Activated T-cell treated with anti-CD3 and anti-CD28 coated beads for 48 hours (primary cell): ENCODE measurements at places on chromosomes 4 and X.

- DNase-seq, result no peak
Measured at GRCh38 chr4:25320773-25321172, 8.2 kb downstream of the ZCCHC4 start.

- DNase-seq, result no peak
Measured at GRCh38 chr4:16120720-16121119, 36.9 kb upstream of the PROM1 start.

DNA sequence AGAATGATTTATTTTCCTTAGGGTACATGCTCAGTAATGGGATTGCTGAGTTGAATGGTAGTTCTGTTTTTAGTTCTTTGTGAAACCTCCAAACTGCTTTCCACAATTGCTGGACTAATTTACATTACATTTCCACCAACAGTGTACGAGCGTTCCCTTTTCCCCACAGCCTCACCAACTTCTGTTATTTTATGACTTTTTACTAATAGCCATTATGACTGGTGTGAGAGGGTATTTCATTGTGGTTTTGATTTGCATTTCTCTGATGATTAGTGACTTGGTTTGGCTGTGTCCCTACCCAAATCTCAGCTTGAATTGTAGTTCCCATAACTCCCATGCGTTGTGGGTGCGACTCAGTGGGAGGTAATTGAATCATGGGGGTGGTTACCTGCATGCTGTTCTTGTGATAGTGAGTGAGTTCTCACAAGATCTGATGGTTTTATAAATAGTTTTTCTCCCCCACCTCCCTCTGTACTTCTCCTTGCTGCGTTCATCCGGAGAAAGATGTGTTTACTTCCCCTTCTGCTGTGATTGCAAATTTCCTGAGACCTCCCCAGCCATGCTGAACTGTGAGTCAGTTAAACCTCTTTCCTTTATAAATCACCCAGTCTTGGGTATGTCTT lies 95.1 kb downstream of the GBA3 start:
- no peak for DNase-seq

DNA sequence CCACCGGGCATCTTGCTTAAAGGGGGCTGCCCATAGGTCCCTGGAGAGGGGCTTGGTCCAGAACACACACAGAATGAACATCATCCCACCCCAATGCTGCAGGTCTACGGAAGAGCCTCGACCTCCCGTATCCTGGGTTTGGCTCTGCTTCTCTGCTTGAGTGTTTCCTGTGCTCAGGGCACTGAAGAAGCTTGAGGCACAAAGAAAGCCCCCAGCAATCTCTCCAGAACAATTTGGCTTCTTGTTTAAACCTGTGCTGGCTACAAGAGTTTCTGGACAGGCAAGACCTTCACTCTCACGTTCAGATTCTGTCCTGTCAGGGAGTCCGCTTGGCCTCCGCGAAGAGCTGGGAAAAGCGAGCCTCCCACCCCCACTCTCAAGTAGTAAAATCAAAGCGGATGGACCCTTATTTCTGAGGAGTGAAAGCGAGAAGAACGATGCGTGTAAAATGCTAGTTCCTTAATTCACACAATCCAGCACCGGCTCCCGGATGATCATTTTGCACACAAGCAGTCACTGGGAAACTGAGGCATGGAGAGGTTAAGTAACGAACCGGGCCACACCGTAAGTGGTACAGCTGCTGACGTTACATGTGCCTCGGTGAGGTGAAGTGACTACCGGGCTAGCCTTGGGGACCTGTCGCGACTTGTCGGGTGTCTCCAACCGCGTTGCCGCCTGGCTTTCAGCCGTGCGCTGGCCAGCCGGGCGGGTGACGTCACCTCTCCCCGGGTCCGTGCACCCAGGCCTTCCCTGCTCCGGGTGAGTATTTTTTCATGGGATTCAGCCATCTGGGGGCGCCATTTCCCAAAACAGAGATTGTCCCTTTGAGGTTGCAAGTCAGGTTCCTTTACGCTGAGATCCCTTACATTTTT lies 3.1 kb upstream of the SFRP2 start:
- peak; percentile 51 for DNase-seq

DNA sequence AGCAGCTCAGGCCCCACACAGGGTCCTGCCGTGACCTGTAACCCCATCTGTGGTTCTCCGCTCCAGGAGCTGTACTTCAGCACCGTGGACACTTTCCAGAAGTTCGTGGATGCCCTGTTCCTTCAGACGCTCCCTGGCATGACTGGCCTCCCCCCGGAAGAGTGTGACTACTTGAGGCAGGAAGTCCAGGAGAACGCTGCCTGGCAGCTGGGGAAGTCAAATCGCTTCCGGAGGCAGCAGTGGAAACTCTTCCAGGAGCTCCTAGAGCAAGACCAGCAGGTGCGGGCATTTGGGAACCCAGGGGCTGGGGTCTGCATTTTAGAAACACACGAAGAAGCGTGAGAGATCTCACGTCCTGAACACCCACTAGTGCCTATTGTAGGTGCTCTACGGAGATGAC lies 72.5 kb downstream of the EVC start:
- DNase-seq, result no peak

DNA sequence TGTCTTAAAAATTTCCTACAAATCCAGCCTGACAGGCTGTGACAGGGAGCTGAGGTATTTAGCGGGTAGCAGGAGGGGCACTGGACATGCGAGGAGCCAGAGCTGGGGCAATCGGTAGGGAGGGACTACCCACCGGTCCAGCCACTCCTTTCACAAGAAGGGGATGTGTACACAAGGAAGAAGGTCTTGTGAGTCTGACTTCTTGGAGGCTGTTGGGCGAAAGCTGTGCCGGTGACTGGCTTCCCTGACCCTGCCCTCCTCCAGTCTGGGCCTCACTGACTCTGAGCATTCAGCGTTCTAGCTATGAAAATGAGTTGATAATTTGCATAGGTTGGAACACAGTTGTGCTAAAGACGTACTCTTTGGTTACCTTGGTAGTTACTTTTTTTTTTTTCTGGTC lies 12.7 kb upstream of the CXCL8 start:
- no peak for DNase-seq

GRCh38 chr4:90124276-90124675 lies 2.9 kb upstream of the CCSER1 start:
- DNase-seq, result no peak

- DNase-seq, result no peak
Measured at GRCh38 chr4:10184041-10184440, 67.4 kb upstream of the WDR1 start.

DNA sequence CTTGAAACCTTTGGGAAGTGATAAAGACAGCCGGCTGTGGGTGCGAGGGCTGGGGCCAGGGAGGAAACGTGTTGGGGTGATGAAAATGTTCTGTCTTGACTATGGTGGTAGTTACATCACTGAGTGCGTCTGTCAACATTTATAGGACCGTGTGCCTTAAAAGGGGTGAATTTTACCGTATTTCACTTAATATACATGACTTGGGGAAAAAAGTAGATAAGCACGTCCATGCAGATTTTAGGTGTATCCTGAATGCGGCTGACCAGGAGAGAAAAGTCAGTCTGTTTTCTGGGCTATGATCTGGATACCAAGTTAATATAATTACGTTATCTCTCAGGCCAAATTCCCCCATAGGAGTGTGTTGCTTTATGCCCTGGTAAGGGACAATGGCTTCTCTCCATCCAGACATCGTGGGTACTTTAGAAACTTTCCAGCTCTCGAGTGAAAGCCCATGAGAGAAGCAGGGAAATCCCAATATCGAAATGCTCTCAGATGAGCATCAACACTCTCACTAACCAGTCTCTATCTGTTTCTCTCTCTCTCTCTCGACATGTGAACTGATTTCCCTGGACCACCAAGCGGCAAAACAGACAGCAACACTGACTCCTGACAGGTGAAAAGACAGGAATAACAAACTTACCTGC lies 71.5 kb downstream of the IRF2 start:
- DNase-seq, result no peak

GRCh38 chrX:96372313-96373046 lies 312.2 kb upstream of the DIAPH2 start:
- no peak for DNase-seq

DNA sequence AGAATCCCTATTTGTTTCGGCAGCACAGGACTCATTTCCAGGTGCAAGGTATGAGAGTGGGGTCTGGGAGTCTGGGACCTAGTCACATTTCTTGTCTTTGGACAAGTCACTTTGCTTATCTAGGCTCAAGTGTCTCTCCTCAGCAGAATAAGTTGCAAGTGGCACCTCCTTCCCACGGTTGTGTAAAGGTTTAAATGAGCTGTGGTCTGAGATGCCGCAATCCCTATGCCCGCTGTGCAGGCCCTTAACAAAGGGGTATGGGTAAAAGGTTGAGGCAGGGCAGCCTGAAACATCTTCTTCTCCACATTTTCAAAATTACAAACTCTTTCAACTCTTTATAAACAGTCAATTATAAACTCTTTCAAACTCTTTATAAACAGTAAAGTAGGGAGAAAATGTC lies 93.7 kb downstream of the RTL5 start:
- no peak for DNase-seq

DNA sequence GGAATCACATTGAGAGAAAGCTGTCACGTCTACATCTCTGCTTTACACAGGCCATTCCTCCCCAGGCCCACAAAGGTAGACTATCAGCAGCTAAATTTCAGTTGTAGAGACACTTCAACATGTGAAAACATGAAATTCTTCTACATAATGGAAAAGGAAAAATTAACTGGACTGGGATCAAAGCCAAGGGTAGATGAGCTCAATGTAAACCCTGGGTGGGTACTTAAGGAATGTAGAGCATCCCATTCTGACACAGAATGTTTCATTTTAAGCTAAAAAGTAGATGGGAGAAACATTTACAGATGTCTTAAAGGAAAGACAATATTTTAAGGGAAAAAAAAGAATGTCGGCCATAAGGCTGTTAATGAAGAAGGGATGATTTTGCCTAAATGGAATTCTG lies 51.3 kb upstream of the NPNT start:
- DNase-seq, result no peak
